ENCODE measurements at places on chromosomes 2 and 18. TPM values are rescaled to one million over a fixed set of nuclear protein-coding genes. Genes with fewer than 3 reads are reported as not detected.

DNA sequence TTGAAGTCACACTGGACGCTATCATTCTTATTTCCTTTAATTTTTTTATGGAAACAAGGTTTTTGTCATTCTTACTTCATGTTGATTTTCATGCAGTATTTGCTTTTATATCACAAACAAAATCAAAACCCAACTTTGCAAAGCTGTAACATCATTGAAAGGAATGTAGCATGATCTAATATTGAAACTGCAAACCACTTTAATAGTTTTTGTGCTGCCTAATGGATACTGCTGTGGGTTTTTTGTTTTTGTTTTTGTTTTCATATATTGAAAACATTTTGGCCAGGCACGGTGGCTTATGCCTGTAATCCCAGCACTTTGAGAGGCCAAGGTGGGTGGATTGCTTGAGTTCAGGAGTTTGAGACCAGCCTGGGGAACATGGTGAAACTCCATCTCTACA is 81.6 kb downstream of the MAP2 start:
- no peaks in the 10 kb centered on the region for H3K27me3 ChIP-seq
- no peak for DNase-seq
- H3K4me1 ChIP-seq, result no peaks in the 10 kb centered on the region

The LMAN1 gene
- 63.2 TPM for total RNA-seq

DNA sequence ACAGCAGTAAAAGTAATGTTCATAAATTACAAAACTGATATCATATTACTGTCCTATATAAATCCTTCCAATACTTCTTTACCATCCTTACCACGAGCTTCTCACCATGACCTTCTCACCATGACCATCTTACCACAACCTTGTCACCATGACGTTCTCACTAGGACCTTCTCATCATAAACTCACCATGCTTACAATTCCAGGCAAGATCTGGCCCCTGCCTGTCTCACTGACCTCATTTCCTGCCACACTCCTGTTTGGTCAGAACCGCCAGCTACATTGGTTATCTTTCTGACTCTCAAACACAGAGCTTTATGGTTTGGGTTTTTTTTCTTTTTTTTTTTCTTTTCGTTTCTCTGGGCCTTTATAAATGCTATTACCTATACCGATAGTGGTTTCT is 827.6 kb downstream of the RNF144A start:
- no peaks in the 10 kb centered on the region for H3K27me3 ChIP-seq
- H3K27ac ChIP-seq, result no peak overlapping the region
- H3K4me3 ChIP-seq, result no peak overlapping the region
- no peak for DNase-seq
- H3K36me3 ChIP-seq, result no peaks in the 10 kb centered on the region
- H3K4me1 ChIP-seq, result no peaks in the 10 kb centered on the region

GRCh38 chr2:96933305-96934181 is 52.8 kb downstream of the FAM178B start:
- H3K4me3 ChIP-seq, result no peak overlapping the region
- H3K27ac ChIP-seq, result no peak overlapping the region
- no peak for DNase-seq
- peaks cover 32% of the 10 kb centered on the region for H3K4me1 ChIP-seq
- H3K36me3 ChIP-seq, result no peaks in the 10 kb centered on the region

DNA sequence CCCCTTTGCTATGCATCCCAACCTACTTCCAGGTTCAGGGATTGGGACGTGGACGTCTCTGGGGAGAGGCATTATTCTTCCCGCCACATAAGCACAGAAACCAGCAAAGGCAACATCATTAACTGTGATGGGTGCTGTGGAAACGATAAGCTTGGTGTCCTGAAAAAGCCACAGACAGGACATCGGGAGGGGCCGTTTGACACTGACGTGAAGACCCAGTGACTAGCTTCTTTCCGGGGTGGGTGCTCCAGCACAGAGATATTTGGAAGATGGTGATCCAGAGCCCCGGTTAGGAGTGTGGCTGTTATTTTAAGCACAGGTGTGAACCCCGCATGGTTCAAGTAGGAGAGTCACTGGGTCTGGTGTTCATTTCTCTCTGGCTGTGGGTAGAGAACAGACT is 163.8 kb upstream of the HDAC4 start:
- H3K4me1 ChIP-seq, result peaks cover 18% of the 10 kb centered on the region
- no peaks in the 10 kb centered on the region for H3K27me3 ChIP-seq
- H3K27ac ChIP-seq, result no peak overlapping the region
- no peak for DNase-seq
- no peaks in the 10 kb centered on the region for H3K36me3 ChIP-seq
- no peak overlapping the region for H3K4me3 ChIP-seq

DNA sequence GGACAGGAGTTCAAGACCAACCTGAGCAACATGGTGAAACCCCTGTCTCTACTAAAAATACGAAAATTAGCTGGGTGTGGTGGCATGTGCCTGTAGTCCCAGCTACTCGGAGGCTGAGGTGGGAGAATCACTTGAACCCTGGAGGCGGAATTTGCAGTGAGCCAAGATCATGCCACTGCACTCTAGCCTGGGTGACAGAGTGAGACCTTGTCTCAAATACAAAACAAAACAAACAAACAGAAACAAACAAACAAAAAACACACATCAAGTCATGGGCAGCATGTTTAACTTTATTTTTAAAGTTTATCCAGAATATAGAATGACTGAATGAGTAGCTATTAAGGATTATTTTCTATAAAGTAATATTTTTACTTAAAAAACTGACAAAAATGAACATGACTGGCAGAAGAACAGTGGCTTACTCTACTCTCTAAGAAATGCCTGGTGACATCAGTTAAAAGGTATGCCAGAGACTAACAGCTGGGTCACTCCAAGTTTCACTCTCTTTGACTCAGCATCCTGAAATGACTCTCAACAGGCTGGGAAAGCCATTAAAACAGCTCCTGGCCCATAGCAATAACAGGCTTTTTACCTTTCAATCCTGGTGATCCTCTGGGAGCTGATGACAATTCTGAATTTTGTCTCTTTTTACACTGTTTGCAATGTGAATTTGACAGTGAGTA is 281.6 kb upstream of the STON1 start:
- H3K27ac ChIP-seq, result no peak overlapping the region
- no peaks in the 10 kb centered on the region for H3K36me3 ChIP-seq

GRCh38 chr2:169114056-169114455 is 44.7 kb downstream of the DHRS9 start:
- DNase-seq, result no peak
- H3K27ac ChIP-seq, result no peak overlapping the region
- no peaks in the 10 kb centered on the region for H3K27me3 ChIP-seq
- H3K4me3 ChIP-seq, result no peak overlapping the region

DNA sequence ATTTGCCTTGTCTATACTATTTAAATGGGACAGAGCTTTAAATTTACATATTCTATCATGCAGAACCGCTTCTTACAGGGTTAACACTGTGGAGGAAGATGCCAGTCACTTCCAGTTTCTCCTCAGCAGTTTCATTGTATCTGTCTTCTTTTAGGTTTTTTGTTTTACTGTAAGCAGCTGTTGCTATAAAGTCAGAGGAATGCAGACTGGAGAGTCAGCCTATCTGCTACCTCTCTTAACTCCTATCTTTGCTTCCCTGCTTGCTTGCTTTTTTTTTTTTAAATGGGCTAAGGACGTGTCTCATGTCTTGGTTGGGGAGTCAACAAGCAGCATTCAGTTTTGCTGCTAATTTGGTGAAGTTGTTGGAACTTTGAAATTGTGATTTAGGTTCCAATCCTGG is 8.9 kb downstream of the EPC2 start:
- DNase-seq, result no peak
- no peaks in the 10 kb centered on the region for H3K27me3 ChIP-seq
- H3K4me3 ChIP-seq, result no peak overlapping the region
- H3K36me3 ChIP-seq, result no peaks in the 10 kb centered on the region
- peaks cover 3% of the 10 kb centered on the region for H3K4me1 ChIP-seq

DNA sequence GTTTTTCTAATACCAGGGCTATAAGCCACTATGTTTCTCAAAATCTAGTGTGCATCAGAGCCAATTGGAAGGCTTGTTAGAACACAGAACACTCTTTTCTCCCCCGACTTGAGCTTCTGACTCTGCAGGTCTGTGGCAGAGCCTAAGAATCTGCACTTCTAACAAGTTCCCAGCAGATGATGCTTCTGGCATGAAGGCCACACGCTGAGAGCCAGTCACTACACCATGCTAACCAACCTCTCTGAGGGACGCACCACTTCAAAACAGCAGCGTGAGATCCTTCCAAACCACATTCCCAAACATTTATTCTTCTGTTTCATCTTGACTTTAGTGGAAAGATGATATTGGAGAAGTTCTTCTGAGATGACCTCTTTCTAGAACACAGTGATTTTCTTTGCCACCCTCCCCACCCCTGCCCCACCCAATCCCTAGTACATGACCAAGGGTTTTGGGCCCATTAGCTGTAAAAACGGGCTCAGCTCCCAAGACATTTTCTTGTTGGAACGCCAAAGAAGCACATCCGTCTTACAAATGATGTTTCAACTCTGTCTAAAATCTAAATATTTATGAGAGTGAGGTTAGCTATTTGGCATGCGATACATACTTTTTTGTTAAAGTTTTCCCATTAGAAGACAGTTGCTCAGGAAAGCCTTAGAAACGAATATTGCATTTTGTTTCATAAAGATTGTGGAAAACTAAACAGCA is 391.9 kb downstream of the TMEM182 start:
- no peaks in the 10 kb centered on the region for H3K27me3 ChIP-seq
- no peak overlapping the region for H3K4me3 ChIP-seq
- DNase-seq, result no peak
- H3K4me1 ChIP-seq, result no peaks in the 10 kb centered on the region

DNA sequence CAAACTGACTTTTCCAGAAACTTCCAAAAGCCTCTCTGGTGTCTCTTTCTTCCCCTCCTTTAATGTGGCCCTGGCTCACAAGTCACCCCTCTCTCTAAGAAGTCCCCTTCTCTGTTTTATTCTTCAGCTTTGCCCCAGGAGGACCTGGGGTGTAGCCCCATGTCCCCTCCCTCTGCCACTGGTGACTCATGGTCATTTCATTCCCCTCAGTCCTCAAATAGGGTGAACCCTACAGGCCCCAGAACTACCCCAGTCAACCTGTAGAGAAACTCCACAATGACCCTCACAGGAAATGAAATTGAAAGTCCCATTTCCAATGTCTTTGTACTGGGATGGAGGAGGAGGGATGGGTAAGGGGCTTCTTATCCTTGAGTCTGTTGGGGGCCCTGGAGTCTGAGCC is 6.2 kb upstream of the SPEG start:
- no peaks in the 10 kb centered on the region for H3K36me3 ChIP-seq
- H3K4me3 ChIP-seq, result no peak overlapping the region
- no peak for DNase-seq
- peaks cover 4% of the 10 kb centered on the region for H3K4me1 ChIP-seq
- no peaks in the 10 kb centered on the region for H3K27me3 ChIP-seq

GRCh38 chr18:35306588-35307250 is 16.7 kb upstream of the ZSCAN30 start:
- no peak overlapping the region for H3K27ac ChIP-seq
- DNase-seq, result no peak
- H3K27me3 ChIP-seq, result no peaks in the 10 kb centered on the region
- H3K4me3 ChIP-seq, result no peak overlapping the region

GRCh38 chr18:58492891-58493469 is 135.9 kb downstream of the ALPK2 start:
- peak; percentile 81 for DNase-seq
- H3K4me3 ChIP-seq, result no peak overlapping the region

DNA sequence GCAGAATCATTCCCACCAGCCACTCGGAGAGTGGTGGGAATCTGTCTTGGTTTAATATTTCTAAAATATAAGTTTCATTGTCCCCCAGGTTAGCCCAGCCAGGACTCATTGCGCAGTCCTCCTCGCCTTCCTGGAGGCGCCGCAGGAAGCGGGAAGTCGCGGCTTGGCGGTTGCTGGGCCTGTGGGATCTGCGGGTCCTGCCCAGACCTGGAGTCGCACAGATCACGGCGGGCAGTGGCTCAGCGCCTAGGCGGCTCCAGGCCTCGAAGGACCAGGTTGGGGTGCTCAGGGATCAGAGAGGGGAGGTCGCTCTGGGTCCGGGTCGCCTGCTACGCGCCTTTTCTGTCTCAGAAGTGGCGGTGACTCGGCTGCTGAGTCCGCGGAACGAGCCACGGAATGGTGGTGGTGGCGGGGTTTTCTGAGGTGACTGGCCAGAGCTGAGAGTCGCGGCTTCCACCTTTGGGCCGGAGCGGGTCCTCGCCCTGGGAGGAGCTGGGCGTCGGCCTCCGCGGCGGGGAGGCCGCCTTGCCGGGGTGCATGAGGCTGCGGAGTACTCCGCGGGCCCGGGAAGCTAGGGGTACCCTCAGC is 2.6 kb downstream of the HOXD3 start:
- no peak for DNase-seq
- H3K36me3 ChIP-seq, result peaks cover 42% of the 10 kb centered on the region
- peak overlapping the region; percentile 89 for H3K27ac ChIP-seq
- H3K4me3 ChIP-seq, result peak overlapping the region; percentile 31

GRCh38 chr2:238458651-238459050 is 31.9 kb downstream of the ASB1 start:
- no peak overlapping the region for H3K27ac ChIP-seq
- no peak for DNase-seq
- H3K36me3 ChIP-seq, result peaks cover 2% of the 10 kb centered on the region
- peaks cover 18% of the 10 kb centered on the region for H3K4me1 ChIP-seq
- H3K27me3 ChIP-seq, result no peaks in the 10 kb centered on the region

GRCh38 chr2:204691911-204692510 is 146.7 kb downstream of the PARD3B start:
- no peak overlapping the region for H3K4me3 ChIP-seq
- H3K27me3 ChIP-seq, result no peaks in the 10 kb centered on the region
- peak; percentile 41 for DNase-seq
- no peaks in the 10 kb centered on the region for H3K36me3 ChIP-seq
- no peaks in the 10 kb centered on the region for H3K4me1 ChIP-seq
- H3K27ac ChIP-seq, result no peak overlapping the region

DNA sequence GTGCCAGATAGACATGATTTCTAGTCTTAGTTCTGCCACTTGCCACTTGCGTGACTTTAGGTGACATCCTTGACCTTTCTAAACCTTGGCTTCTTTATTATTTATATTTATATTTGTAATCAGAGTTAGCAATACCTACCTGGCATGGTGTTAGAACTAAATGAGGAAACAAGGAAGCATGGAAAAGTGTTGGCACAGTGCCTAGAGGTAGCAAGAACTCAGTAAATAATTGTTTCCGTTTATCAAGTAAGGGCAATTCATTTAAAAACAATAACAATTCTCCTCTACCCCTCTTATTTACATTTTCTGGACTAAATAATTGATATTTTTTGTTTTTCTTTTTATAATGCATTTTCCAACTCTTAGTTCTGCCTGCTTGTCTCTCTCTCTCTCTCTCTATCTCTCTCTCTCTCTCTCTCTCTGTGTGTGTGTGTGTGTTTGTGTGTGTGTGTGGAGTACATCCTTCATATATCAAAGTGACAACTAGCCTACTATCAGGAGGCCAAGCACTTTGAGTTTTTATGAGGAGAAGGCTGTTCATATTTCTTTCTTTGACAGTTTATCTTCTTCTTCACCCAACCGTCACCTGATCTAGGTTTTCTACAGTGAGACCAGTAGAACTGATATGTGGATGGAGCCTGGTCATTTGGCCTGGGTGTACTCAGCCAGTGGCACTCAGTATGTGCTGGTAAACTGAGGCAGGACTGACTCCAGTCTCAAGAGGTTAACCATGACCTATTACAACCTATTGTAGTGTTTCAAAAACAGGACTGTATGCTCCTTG is 134.5 kb downstream of the LRRTM1 start:
- no peak for DNase-seq
- H3K4me1 ChIP-seq, result no peaks in the 10 kb centered on the region
- H3K27me3 ChIP-seq, result no peaks in the 10 kb centered on the region

- peaks cover 17% of the 10 kb centered on the region for H3K36me3 ChIP-seq
- H3K27ac ChIP-seq, result no peak overlapping the region
- no peaks in the 10 kb centered on the region for H3K4me1 ChIP-seq
- no peak for DNase-seq
Observed at GRCh38 chr2:237760506-237761502, 37.8 kb upstream of the RBM44 start.

Data from spinal cord (tissue), 10 donors.